ENCODE measurements at places on chromosomes 11 and 22. TPM values are rescaled to one million over a fixed set of nuclear protein-coding genes. Genes with fewer than 3 reads are reported as not detected.

VWCE gene
- 0.59 TPM for total RNA-seq

DRICH1 gene
- not detected for total RNA-seq

CECR2 gene
- 4.9 TPM for total RNA-seq

BCO2 gene
- 67.8 TPM for total RNA-seq

ELMOD1 gene
- total RNA-seq = 0.89 TPM

EHBP1L1 gene
- total RNA-seq = 174 TPM

CDON gene
- 4.4 TPM for total RNA-seq

USP35 gene
- 8.9 TPM for total RNA-seq

IL10RA gene
- 3.0 TPM for total RNA-seq

APOL3 gene
- 22.5 TPM for total RNA-seq

BTG4 gene
- total RNA-seq = not detected

MN1 gene
- 6.4 TPM for total RNA-seq

KCNA4 gene
- 15.6 TPM for total RNA-seq

HSCB gene
- total RNA-seq = 10.0 TPM

DSCAML1 gene
- 1.2 TPM for total RNA-seq

LGALS12 gene
- 0.83 TPM for total RNA-seq

FOLR2 gene
- 11.7 TPM for total RNA-seq

TBX10 gene
- total RNA-seq = not detected

STARD10 gene
- 45.2 TPM for total RNA-seq

OR5J2 gene
- not detected for total RNA-seq

BDNF gene
- total RNA-seq = 8.4 TPM

RAG2 gene
- total RNA-seq = not detected

ZBTB16 gene
- total RNA-seq = 25.4 TPM

EHF gene
- 0.08 TPM for total RNA-seq

CDCA5 gene
- total RNA-seq = 1.5 TPM

AASDHPPT gene
- 31.8 TPM for total RNA-seq

ACRV1 gene
- not detected for total RNA-seq

KRTAP5-1 gene
- total RNA-seq = not detected

SPCS2 gene
- 86.9 TPM for total RNA-seq

KCNQ1OT1 gene
- total RNA-seq = 0.57 TPM

GAB4 gene
- total RNA-seq = not detected

OR52E8 gene
- total RNA-seq = not detected

TCN2 gene
- total RNA-seq = 10.3 TPM

VPREB1 gene
- total RNA-seq = not detected

CLDN5 gene
- total RNA-seq = 9.3 TPM

RIMBP3B gene
- 0.08 TPM for total RNA-seq

CD3G gene
- 0.24 TPM for total RNA-seq

TRIM68 gene
- total RNA-seq = 7.8 TPM

MB gene
- 7,641 TPM for total RNA-seq

DLG2 gene
- 9.9 TPM for total RNA-seq

FREY1 gene
- 0.54 TPM for total RNA-seq

VSIG10L2 gene
- total RNA-seq = not detected

CCDC116 gene
- total RNA-seq = 0.43 TPM

KCNJ5 gene
- 12.1 TPM for total RNA-seq

SLC43A3 gene
- 26.7 TPM for total RNA-seq

SHANK3 gene
- total RNA-seq = 25.9 TPM

ARHGAP42 gene
- total RNA-seq = 12.0 TPM

MPZL2 gene
- total RNA-seq = 24.2 TPM

DAGLA gene
- total RNA-seq = 3.3 TPM

MIOX gene
- not detected for total RNA-seq

MGAT3 gene
- 24.1 TPM for total RNA-seq

OSBP2 gene
- 8.9 TPM for total RNA-seq

CHRNA10 gene
- 0.89 TPM for total RNA-seq

Measured in cardiac septum (tissue), 1 donor.